Brain microvascular endothelial cell (primary cell): ENCODE measurements at places on chromosomes 7 and 10.
A peak's percentile ranks its signal among the peaks of the same experiment; 100 is the strongest.

GRCh38 chr7:41207141-41207540, 495.7 kb downstream of the INHBA start:
- no peak for DNase-seq

DNA sequence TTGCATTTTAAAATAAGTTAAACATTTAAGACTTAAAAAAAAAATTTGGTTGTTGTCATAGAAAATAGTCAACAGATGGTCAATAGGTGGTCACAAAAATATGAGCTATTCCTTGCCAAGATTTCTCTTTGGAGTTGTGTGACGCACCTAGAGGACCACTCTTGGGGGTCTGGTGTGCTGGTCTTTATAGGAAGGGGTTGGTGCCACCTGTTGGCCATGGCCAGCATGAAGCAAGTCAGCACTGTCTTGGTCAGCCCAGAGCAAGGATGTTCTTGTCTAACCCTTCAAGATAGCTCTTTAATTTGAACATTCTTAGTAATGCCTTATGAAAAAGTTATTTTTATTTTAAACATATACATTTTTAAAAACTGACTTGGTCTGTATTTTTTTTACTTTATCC, 267.9 kb upstream of the CNTNAP2 start:
- DNase-seq: no peak

- DNase-seq: peak; percentile 95
Measured at GRCh38 chr10:126350216-126350992, 37.9 kb downstream of the ADAM12 start.

DNA sequence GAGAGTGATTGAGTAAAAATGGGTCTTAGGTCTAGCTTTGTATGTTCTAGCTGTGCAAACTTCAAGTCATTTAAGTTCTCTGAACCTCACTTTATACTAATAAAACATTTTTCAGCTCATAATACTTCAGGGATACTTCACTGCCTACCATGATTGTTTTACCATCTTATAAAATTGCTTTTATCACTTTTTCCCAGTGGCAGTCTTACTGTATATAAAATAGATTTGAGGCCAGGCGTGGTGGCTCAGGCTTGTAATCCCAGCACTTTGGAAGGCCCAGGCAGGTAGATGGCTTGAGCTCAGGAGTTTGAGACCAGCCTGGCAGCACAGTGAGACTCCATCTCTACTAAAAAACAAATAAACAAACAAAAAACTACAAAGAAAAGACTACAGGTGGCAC, 17.4 kb downstream of the FGL2 start:
- no peak for DNase-seq

GRCh38 chr7:47783456-47784223, 164.6 kb downstream of the PKD1L1 start:
- DNase-seq: peak; percentile 93

DNA sequence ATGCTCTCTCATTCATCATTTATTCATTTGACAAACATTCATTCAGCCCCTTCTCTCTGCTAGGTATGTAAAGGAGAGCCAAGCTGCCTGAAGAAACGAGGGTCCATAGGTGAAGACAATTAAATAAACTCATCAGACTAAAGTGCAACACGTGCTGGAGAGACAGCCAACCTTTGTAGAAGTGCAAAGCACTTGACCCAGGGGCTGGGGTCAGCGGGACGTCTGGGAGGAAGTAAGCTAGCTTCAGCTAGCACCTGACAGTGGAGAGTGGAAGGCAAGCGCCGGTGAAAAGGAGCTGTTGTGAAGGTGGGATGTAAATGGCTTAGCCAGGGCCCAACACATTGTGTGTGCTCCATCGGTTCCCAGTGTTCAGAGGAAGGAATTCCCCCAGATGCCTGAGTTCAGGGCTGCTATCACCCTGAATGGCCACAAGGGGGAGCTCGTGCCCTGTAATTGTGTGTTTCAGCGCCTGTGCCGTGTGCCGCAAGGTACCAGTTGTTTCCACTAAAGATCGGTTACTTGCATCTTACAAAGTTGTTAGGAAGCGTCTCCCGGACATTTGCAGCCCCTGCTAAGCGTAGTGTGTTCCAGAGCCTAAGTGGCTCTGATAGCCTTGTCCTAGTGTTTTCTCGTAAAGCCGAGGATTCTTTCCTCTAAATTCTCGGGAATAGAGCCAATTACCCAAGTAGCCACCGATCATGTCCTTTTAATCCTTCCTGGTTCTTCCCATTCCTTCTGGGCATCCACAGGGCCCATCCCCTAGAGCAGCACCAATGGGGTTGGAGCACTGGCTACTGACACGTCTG, 30.6 kb downstream of the TLX1 start:
- DNase-seq: peak; percentile 50

- DNase-seq: no peak
Measured at GRCh38 chr10:69492746-69493462, 41.6 kb downstream of the TSPAN15 start.

GRCh38 chr7:133754708-133755107, 372.4 kb upstream of the LRGUK start:
- DNase-seq: no peak

DNA sequence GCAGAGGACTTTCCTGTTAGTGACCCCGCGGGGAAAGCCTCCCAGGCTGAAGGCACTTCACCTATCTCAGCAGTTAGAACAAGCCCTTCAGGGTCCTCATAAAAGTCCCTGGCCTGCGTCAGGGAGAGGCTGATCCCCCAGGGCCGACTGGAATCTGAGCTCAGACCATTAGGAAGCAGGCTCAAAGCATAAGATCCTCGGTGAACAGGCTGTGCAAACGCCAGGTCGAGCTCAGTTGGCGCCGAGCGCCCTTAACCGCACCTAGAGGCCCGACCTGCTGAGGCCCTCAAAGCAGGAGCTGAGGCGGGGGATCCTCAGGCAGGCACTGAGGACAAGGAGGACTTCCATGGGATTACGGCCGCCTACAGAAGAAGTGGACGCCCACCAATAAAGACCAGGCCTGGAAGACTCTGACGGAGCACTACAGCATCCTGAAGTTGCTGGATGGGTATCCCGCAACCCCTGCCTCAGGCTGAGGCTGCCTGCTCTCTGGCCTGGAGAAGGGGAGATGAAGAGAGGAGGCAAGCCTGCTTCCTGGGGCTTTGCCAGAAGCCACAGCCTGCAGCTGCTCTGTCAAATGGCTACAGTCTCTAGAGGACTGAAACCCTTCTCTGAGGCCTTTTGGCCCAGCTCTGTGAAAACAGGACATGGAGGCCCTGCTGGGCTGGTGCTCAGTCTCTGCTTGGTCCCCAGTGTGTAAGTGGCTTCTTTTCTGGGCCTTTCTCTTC, 29.9 kb downstream of the LIPJ start:
- no peak for DNase-seq

DNA sequence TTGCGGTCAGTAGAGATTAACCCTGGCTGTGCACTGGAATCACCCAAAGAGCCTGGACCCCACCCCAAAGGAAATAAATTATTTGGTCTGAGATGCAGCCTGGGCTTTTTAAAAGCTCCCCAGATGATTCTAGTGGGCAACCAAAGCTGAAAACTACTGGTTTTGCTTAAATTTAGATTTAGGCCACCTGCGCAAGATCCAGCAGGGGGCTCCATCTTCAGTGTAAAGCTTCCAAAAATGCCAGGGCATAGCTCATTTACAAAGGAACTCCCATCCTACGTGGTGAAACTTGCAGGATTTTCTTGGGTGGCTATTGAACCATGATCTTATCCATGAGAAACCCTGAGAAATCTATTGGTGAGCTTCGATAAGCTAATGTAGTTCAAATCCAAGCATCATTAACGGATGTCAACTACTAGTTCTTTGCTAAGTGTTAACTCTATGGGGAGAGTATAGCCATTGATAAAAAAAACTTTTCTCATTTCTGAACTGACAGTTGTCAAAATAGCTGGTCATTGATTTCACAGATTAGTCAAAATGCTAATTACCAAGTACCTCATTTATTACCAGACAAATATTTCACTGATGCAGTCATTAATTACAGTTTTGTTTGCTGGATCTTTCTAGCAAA, 315.3 kb downstream of the LHFPL3 start:
- DNase-seq: peak; percentile 13

GRCh38 chr7:9842301-9842700, 1131.4 kb upstream of the PHF14 start:
- no peak for DNase-seq

GRCh38 chr10:91127341-91128082, 93.0 kb upstream of the PCGF5 start:
- DNase-seq: no peak

DNA sequence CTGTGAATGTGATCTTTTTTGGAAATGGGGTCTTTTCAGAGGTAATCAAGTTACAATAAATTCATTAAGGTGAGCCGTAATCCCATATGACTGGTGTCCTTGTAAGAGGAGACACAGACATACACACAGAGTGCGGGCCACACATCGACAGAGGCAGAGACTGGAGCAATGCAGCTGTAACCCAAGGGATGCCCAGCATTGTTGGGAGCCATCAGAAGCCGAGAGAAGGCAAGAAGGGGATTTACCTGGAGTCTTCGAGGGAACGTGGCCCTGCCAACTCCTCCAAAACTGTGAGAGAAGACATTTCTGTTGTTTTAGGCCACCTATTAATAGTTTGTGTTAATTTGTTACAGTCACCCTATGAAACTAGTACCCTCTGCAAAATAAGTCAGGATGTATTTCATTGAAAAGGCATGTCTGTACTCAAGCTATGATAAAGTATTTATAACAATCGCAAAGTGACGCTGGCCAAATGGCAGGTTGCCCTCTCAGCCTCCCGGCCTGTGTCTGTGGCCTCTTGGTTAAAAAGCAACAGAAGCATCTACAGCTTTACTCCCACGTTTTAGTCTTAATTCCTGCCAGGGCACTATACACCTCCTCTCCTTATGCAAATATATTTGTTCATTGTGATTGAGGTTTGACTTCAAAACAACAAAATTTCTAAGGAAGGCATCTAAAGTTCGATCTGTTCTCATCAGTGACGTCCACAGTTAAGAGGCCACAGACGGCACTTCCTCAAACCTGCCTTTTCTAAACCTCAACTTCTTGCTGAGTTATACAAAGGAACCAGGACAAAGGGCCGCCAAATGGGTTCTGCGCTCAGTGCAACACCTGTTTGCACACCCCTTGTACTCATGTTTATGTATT, 46.8 kb downstream of the HIPK2 start:
- DNase-seq: peak; percentile 67

GRCh38 chr7:158997471-158997870, 141.1 kb downstream of the DYNC2I1 start:
- no peak for DNase-seq

- DNase-seq: no peak
Measured at GRCh38 chr10:61455656-61456055, 2.5 kb upstream of the TMEM26 start.

DNA sequence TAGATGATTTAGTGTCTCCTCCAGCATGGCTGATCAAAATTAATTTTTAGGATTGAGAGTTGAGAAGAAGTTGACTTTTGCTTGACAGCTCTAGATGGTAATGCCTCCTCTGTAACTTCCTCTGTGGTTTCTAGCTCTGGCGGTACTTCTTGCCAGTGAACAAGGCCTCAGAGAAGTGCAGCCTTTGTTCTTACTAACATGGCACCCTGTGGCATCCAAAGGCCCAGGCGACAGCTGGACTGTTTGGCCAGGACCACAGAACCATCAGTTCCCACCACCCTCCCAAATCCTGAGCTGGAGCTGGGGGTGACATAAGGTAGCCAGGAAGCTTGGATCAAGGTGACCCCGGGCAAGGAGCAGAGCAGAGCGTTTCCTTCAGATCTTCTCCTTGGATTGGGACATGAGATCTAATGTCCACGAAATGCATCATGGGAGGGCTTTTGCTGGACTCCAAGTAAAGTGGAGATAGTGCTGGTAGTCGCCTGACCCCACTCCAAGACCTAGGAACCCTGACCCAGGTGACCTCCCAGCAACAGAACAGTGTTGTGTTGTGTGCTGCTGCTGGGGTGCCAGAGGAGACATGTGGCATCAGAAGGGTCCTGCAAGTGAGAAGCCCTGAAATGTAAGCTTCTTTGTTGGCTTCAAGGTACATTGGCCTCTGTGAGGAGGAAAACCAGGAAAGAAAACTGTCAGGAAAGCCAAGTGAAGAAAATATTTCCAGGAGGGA, 41.8 kb downstream of the APBB1IP start:
- no peak for DNase-seq
